ENCODE measurements at places on chromosomes 3 and 15.

DNA sequence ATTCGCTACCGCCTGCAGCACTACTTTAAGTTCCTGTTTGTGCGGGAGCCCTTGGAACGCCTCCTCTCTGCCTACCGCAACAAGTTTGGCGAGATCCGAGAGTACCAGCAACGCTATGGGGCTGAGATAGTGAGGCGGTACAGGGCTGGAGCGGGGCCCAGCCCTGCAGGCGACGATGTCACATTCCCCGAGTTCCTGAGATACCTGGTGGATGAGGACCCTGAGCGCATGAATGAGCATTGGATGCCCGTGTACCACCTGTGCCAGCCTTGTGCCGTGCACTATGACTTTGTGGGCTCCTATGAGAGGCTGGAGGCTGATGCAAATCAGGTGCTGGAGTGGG, 995 bp downstream of the CHST14 start:
- DNase-seq, result no peak

- no peak for DNase-seq
Measured at GRCh38 chr3:4986175-4986781, 7.0 kb downstream of the BHLHE40 start.

GRCh38 chr3:102661707-102662497, 227.1 kb downstream of the ZPLD1 start:
- DNase-seq, result no peak

GRCh38 chr15:95556866-95557225, 773.7 kb upstream of the NR2F2 start:
- DNase-seq, result no peak

DNA sequence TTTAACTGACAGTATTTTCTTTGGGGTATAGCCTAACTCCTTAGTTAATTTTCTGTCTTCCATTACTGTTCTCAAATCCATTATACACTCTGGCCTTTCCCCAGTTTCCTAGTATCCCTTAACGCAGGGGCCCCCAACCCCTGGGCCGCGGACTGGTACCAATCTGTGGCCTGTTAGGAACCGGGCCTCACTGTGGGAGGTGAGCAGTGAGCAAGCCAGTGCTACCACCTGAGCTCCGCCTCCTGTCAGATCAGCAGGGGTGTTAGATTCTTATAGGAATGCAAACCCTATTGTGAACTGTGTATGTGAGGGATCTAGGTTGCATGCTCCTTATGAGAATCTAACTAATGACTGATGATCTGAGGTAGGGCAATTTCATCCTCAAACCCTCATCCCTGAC, 75.1 kb downstream of the DOCK3 start:
- no peak for DNase-seq

DNA sequence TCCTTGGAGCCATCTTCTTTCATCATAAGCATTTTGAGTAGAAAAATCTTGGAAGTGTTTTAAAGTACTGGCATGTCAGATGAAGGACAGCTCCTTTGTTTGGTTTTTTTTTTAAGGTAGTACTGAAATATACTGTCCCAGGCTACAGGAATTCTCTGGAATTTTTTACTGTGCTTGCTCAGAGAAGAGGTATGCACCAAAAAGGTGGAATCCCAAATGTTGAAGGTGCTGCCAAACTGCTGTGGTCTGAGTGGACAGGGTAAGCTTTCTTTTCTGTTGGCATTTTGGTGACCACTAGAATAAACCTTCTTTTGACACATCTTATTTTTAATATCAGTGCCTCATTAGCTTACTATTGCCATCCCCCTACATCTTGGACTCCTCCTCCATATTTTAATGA, 7.2 kb downstream of the GNL3 start:
- DNase-seq, result no peak

GRCh38 chr15:27538325-27538724, 560.8 kb downstream of the OCA2 start:
- no peak for DNase-seq

GRCh38 chr15:29911705-29912104, 89.4 kb upstream of the TJP1 start:
- no peak for DNase-seq

- DNase-seq, result no peak
Measured at GRCh38 chr15:34620142-34620541, 36.7 kb upstream of the GOLGA8B start.

DNA sequence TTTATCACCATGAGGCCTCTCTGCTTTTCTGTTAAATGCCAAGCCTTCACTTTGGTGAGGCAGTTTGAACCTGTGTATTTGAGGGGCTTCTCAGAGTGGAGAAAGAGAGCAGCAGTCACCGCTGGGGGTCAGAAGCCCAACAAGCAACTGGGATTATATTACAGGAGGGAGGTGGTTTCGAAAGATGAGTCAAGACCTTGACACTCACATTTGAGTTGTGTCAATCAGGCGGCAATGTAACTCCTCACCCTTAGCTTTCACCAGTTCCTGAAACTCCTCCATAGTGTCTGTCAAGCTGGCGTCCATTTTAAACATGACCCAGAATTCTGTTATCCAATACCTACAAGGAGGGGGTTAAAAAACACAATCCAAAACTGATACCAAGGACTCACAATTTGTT, 46.5 kb downstream of the RASGRP1 start:
- DNase-seq, result no peak

DNA sequence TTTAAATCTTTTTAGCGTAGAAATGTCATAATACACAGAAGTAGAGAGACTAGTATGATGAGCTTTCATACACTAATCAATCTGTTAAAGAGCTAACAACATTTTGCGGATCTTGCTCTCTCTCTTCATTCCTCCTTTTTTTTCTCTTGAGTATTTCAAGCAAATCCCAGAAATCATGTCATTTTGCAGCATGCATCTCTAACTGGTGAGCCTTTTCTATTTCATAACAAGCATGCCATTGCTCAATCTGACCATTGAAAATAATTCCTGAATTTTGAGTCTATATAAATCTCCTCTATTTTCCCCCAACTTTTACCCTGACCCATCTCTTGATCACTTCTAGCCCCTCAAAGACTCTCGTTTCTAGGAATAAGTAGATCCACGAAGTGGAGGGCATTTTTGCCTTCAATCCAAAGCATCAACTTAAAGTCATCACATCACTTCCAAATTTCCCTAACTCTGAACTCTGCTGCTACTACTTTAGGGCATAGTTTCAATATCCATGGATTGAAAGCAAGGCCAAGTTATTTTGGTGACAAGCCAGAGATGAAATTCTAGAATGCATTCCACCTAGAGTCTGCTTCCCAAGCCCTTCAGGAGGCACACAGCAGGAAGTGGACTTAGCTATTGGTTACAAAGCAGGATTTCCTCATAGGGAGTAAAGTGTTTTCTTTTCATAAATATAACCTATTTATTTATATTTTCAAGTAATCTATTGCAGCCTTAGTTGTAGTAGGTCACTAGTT, 253.5 kb upstream of the ZPLD1 start:
- no peak for DNase-seq

DNA sequence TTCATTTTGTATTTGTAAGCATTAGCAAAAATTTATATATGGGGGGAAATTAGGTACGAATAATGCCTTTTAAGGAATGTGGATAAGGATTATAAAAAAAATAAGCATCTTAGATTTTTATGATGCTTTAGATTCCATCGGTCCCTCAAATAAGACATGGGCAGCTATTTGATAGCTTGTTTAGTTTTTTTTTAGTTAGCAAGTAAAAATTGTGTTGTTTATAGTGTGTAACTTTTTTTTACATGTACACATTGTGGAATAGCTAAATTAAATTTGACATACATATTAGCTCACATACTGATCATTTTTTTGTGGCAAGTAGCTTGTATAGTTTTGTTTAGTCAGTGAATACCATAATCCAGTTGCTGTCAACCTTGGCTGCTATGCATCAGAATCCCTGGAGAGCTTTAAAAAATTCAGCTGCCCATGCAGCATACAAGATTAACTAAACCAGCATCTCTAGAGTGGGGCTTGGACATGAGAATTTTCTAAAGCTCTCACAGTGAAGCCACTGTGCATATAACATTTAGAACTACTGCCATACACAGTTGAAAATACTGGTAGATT, 53.9 kb downstream of the TMOD3 start:
- no peak for DNase-seq
